ENCODE measurements at places on chromosomes 5 and 9.

DNA sequence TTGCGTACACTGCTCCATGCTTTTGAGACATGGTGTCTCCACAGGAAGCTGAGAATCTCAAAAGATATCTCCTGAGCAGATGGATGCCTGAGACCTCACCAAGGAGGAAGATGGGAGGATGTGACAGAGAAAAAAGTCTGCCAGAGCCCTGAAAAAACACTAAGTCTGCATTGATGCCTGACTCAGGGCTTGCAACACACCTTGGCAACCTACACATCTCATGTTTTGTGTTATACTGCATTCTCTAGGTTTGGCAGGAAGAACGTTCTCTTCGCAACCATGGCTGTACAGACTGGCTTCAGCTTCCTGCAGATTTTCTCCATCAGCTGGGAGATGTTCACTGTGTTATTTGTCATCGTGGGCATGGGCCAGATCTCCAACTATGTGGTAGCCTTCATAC is 19.2 kb downstream of the SLC22A4 start:
- no peak for DNase-seq

GRCh38 chr5:180107005-180107404 is 35.4 kb upstream of the RNF130 start:
- no peak for DNase-seq

GRCh38 chr5:83653669-83654068 is 67.0 kb downstream of the HAPLN1 start:
- DNase-seq, result no peak

- no peak for DNase-seq
Observed at GRCh38 chr9:129381481-129381957, 203.5 kb upstream of the IER5L start.

DNA sequence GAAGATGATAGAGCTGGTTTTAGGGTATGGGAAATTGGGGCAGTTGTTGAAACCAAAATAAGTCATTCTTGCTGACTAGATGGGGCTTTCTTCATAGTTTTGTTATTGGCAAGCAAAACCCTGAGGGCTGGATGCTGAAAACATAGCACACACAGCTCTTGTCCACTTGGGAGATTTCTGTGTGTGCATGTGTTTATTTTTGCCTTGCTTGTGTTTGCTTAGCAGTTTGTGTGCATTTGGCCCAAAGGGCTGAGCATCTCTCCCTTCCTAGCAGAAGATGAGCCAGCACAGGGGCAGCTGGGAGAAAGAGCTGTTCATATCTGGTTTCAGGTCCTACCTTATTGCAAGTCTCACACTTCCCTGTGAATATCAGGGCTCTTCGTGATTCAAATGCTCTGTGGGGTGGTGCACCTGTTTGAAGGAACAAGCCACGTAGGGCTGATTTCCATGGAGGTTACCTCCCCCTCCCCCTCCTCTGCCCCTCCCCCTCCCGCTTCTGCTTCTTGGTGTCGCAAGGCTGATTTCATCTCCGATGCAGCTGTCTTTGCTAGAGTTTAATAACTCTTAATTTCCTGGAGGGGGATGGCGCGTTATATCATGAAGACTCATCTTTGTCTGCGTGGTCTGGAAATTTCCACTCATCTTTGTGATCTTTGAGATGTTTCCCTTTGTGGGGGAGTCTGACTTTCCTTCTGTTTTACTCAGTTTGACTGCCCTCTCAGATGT is 296.5 kb downstream of the ARHGAP26 start:
- DNase-seq, result no peak

DNA sequence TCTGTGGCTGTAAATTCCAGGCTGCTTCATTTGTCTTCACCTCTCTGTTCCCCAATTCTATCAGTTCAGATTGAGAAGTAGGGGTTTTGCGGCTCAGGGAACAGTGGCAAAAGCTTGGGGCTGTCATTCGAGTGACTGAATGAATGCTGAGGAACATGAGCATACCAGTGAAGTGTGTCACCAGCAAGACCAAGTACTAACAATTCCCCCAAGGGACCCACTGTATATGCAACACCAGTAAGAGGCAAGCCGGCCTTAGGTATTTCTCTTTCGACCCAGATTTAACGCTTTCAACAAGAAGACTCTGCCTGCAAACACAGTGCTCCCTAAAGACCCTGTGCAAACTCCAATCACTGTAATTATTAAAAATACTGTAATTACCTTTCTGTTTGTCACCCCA is 25.8 kb downstream of the KLHL3 start:
- no peak for DNase-seq

GRCh38 chr5:144465441-144465840 is 294.8 kb downstream of the KCTD16 start:
- DNase-seq, result no peak

GRCh38 chr9:100074093-100074492 is 24.7 kb downstream of the ERP44 start:
- DNase-seq, result no peak

DNA sequence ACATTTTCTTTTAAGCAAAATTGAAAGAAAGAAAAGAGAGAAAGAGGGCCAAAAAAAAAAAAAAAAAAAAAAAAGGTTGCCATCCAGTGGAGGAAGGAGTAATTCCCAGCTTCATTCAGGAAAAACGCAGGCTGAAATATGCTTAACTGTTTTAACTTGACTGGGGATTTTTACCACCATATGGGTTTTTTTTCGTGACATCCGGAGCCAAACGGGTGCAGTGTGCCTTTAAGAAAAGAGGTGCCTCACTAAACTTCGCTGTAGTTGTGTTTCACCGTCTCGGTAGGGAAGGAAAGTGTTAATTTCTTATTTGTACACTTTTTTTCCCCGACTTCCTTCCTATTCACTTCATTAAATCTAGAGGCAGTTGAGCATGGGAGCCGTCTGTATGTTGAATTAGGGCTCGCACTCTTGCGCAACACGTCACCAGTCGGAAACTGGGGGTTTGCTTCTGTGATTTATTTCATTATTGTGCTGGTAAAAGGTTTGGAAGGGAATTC is 143.0 kb downstream of the SMARCA2 start:
- peak; percentile 55 for DNase-seq

- DNase-seq, result peak; percentile 80
Observed at GRCh38 chr5:68460147-68460798, 244.7 kb downstream of the PIK3R1 start.

- no peak for DNase-seq
Observed at GRCh38 chr5:77266291-77266690, 55.8 kb downstream of the PDE8B start.

GRCh38 chr5:3595006-3595961 is at the start of gene IRX1:
Gene IRX1, plus strand, starts transcription at chr5:3595832. Its CDS starts 274 bp downstream, at chr5:3596106.
- DNase-seq, result no peak

DNA sequence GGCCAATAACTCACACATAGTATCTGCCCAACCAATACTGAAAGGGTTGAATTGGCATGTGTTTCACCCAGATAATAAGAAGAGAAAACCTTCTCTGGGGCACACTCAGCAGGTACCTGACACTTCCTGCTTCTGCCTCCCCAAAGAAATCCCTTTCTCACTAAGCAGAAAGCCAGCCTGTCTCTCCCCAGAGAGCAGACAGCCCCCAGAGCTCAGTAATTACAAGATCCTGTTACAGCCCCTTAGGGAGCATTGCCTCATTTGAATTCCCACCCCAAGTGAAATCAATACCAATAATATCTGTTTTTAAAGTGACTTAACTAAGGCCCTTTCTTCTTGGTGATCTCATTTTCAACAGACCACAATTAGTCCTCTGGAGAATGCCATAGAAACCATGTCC is 38.5 kb upstream of the FOXI1 start:
- no peak for DNase-seq

All from CD4-positive, alpha-beta T cell treated with Interleukin-2 at 100 ng/mL for 4 hours (primary cell).